ENCODE measurements at places on chromosomes 5 and 9.

DNA sequence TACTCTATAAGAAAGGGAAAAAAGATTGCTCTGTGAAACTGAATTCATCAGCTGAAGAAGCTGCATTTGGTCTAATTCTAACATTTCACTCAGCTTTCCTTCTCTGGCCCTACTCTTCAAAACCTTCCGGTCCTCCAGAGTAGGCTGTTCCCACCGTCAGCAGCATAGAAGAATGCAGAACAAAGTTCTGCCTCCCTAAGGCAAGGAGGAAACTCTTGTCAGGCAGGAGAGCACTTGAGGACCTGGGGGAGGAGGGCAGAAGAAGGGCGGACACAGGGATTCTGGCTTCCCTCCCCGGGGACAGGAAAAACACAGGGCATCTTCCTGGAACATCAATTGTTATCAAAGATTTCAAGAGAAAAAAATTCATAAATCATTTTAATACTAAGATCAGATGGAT lies 69.2 kb upstream of the SHB start:
- DNase-seq = no peak

GRCh38 chr9:16501141-16501540 lies 369.3 kb downstream of the BNC2 start:
- DNase-seq = no peak

- DNase-seq = no peak
Measured at GRCh38 chr5:56803025-56803424, 12.3 kb upstream of the MAP3K1 start.

- no peak for DNase-seq
Measured at GRCh38 chr5:59487772-59488729, 405.5 kb downstream of the PDE4D start.

DNA sequence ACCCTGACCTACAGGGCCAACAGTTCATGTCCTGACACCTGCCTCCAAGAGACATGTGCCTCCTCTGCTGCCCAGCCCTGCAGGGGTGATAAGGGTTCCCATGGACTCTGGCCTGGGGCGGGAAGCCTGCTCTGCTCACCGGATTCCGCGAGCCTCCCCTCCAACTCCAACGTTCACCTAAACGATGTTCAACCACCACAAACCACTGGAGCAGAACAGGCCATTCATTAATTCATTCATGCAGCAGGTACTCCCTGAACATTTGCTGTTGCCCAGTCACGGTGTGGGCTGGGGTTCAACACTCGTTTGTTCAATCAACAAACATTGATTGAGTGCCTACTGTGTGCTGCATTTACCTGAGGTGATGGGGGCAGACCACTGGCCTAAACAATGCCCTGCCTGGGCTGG lies 3.3 kb upstream of the UAP1L1 start:
- no peak for DNase-seq

- DNase-seq = no peak
Measured at GRCh38 chr9:116204252-116204882, 50.8 kb downstream of the PAPPA start.

GRCh38 chr5:141598391-141599345 lies 20.1 kb downstream of the DIAPH1 start:
- no peak for DNase-seq
